Stimulated activated CD4-positive, alpha-beta T cell treated with anti-CD3 and anti-CD28 coated beads, TNF-alpha, amount 100 ng/mL, for 24 hours (primary cell): ENCODE measurements at places on chromosomes 11 and 22.

GRCh38 chr22:36350751-36351594 is 36.8 kb downstream of the MYH9 start:
- DNase-seq, result no peak

- DNase-seq, result no peak
Measured at GRCh38 chr22:43128928-43129424, 14.2 kb downstream of the MCAT start.

GRCh38 chr22:25475257-25476022 is 89.0 kb upstream of the GRK3 start:
- no peak for DNase-seq

GRCh38 chr22:36465232-36466021 is 16.0 kb downstream of the TXN2 start:
- no peak for DNase-seq

- DNase-seq, result no peak
Measured at GRCh38 chr22:39665661-39666431, 95.3 kb downstream of the CACNA1I start.
